ENCODE measurements at places on chromosomes 1 and 21.

DNA sequence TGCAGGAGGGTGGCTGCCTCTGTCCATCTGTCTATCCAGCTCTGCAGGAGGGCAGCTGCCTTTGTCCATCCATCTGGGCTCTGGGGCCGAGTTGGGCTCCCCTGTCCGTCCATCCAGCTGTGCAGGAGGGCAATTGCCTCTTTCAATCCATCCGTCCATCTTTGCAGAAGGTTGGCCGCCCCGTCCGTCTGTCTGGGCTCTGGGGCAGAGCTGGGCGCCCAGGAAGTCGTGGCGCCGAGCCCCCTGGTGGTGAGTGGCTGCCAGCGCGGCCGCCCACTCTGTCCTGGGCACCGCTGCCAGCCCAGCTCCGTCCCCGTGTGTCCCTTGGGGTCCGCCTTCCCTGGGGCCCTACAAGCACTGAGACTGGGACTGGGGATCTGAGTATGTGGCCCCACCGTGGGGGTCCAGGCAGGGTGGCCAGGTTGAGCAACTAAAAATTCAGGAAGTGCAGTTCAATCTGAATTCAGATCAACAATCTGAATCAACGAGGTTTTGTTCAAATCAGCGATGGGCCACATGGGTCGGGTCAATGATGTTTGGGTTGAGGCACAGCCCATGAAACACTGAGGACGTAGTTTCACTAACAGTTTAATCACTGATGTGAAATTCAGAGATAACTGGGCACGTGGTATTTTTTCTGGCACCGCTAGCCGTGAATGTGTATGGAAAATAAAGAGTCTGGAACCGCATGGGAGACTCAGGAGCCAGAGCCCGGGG, 99.1 kb upstream of the ACTRT2 start:
- DNase-seq, result no peak

GRCh38 chr1:110043016-110043415, 8.6 kb downstream of the STRIP1 start:
- DNase-seq, result no peak

DNA sequence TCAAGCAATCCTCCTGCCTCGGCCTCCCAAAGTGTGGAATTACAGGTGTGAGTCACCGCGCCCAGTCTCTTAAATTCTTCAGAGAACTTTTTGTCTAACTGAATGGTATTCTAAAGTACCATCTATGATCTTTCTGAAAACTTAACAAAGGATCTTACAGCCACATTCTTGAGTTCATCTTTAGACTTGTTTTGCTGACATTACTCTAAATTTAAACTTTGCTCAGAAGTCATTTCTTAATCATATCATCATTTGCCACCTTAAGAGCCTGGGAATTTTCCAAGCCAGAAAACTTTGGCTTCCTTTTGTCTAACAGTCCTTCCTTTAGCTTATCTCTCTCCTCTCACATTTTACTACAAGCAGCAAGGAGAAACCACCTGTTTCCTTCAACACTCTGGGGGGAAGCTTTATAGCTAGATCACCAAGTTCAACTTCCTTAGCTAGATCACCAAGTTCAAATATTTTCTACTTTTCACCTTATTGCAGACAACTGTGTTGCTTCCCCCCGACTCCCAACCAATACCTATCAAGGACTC, 5.4 kb upstream of the ZBTB8A start:
- DNase-seq, result no peak

DNA sequence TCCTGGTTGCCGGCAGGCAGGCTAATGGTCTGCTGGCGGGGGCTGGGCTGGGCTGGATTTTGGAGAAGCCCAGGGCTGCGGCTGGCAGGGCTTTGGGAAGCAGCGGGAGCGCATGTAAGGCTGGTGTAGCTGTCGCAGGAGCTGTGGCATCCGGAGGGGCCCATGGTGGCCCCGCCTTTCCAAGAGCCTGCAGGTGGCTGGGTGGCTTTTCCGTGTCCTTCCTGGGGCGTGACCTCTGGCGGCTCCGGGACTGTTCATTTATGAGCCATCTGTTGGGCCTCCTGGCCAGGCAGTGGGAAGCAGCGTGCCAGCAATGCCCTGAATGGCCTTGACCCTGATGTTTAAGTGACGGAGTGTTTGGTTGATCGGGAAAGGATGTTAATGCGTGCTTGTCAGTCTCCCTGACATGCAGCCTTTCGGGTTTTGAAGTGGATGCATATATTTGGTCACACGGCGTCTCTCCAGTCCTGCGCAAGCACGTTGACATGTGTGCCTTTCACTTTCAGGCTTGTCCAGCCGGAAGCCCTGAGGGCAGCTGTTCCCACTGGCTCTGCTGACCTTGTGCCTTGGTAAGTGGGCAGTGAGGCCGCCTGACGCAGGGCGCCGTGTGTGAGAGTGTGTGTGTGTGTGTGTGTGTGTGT, 38.5 kb downstream of the AGPAT3 start:
- DNase-seq, result no peak

DNA sequence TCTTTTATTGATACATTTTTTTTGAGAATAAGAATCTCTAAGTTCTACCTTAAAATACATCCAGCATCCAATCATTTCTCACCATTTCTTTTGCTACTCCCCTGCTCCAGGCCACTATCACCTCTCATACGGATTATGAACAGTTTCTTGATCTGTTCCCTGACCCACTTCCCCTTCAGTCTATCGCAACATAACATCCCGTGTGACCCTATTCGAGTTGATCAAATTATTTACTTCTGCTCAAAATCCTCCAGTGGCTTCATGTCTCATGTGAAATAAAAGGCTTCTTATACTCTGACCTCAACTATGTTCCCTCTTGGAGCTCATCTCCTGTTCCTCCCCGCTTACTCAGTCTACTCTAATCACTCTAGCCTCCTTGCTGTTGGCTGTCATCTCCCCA, 5.2 kb downstream of the ALG14 start:
- DNase-seq, result peak; percentile 20

DNA sequence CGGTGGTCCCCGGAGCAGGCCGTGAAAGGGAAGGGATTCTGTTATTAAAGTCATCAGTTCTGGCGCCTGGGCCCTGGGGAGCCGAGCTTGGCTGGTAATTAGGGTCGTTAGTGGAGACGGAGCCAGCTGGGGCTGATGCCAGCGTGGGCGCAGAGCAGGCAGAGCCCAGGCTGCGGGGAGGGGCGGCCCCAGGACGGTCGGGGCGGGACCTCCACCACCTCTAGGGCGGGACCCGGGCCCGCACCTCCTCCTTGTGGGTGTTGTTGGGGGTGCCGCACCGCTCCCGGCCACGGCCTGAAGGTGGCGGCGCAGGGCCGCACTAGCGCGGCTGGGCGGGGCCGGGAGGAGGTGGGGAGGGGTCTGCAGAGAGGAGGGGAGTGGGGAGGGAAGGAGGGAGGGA, 470.6 kb downstream of the PTPRU start:
- no peak for DNase-seq

DNA sequence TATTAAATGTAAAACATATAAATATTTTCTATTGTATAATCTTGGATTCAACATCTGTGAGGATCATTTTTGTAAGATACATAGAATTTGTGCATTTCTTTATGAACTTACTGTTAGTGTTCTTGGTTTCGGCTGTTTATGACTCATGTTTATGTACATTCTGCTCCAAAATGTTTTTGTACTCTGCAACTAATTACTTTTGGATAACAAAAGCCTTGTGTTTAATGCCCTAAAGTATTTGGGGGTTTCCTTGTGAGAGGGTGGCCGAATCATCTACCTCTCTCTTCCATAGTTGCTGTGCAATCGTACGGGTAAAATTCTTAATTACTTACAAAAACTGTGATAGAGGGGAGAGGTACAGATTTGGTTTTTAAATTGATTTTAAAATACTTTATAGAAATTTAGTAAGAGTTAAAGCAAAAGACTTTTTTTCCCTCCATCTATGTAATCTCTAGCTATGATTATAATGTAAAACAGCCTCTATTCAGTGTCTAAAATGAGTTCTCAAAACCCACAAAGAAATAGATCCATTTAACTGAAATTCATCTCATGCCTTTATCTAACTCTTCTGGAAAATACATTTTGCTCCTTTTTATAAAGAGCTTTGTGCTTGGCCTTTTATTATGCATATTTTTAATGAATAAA, 38.7 kb upstream of the LRRC8C start:
- no peak for DNase-seq

DNA sequence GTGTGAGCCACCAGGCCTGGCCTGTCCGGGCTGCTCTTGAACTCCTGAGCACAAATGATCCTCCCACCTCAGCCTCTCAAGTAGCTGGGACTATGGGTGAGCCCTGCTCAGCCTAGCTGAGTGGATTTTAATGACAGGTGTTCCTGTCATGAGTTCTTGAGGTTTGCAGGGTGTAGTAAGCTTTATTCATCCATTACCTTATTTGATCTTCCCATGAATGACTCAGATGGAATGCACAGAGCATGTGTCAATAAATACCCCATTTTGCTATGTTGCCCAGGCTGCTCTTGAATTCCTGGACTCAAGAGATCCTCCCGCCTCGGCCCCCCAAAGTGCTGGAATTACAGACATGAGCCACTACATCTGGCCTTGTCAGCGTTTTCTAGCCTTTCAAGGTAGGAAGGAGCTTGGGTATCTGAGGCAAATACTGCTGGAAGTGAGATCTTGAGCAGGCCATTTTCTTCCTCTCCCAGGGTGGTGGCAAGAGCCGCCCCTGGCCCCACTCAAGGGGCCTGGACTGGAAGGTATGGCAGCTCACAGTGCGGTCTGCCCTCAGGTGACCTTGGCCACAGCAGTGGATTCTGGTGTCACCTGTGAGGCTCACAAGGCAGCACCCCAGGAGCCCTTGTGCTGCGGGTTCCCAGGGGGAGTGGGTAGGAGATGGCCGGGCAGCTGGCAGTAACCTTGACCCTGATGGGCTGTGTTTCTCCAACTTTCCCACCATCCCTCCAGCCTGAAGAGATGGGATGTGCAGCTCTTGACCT, 20.0 kb downstream of the PIK3CD start:
- DNase-seq, result no peak

DNA sequence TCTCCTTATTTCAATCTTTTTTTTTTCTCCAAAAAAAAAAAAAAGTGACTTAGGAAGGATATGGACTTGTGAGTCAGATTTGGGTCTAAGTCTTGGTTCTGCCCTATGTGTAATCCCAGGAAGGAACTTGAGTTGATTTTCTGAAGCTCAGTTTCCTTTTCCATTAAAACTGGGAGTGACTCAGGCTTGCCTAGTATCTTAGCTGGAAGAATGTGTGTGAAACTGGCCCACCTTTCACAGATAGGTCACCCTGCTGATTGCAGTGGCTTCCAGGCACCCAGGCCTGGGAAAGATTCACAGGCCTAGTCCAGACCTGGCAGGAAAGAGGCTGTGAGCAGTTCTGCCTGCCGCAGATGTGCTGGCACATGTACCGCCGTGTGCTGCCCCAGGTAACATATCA, 218.3 kb upstream of the HOOK1 start:
- no peak for DNase-seq

All from NCI-H2029 treated with DMSO at 0.1 percent for 48 hours (cell line).